Mesenteric fat pad (tissue), 1 donor: ENCODE measurements at places on chromosomes 3 and 15. TPM values are rescaled to one million over a fixed set of nuclear protein-coding genes. Genes with fewer than 3 reads are reported as not detected.

Gene APBA2
- total RNA-seq, result 2.2 TPM

Gene BCL6
- 255 TPM for total RNA-seq

Gene CHRFAM7A
- 3.5 TPM for total RNA-seq

Gene IL5RA
- total RNA-seq, result not detected

Gene CTXN2
- total RNA-seq, result not detected

Gene SI
- 1.0 TPM for total RNA-seq

Gene GOLGA8M
- total RNA-seq, result 5.8 TPM

Gene ARRDC4
- 24.0 TPM for total RNA-seq

Gene CMTM7
- total RNA-seq, result 33.8 TPM

Gene TM4SF1
- total RNA-seq, result 87.8 TPM

Gene IL17RD
- 3.5 TPM for total RNA-seq

Gene UBA3
- total RNA-seq, result 54.3 TPM

Gene CACNA2D2
- total RNA-seq, result 0.45 TPM
